Stimulated activated naive CD8-positive, alpha-beta T cell treated with anti-CD3 and anti-CD28 coated beads, Interleukin-15, Interleukin-2, amounts not matched to agents 100 U/mL and 50 U/mL, for 24 hours (primary cell): ENCODE measurements at places on chromosomes 16 and 17.

DNA sequence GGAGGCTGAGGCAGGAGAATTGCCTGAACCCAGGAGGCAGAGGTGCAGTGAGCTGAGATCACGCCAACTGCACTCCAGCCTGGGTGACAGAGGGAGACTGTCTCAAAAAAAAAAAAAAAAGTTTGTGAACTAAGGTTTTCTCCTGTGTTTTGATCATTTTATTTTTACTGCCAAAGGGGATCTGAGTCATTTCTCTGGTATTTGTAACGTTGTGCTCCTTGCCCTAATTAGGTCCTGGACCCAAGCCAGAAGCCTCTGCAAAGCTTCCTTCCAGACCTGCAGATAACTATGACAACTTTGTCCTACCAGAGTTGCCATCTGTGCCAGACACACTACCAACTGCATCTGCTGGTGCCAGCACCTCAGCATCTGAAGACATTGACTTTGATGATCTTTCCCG, 32.1 kb downstream of the IST1 start:
- DNase-seq: no peak

DNA sequence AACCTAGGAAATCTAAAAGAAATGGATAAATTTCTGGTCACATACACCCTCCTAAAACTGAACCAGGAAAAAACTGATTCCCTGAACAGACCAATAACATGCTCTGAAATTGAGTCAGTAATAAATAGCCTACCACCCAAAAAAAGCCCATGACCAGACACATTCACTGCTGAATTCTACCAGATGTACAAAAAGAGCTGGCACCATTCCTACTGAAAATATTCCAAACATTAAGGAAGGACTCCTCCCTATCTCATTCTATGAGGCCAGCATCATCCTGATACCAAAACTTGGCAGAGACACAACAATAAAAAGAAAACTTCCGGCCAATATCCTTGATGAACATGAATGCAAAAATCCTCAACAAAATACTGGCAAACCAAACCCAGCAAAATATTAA, 52.9 kb downstream of the TTC19 start:
- no peak for DNase-seq

DNA sequence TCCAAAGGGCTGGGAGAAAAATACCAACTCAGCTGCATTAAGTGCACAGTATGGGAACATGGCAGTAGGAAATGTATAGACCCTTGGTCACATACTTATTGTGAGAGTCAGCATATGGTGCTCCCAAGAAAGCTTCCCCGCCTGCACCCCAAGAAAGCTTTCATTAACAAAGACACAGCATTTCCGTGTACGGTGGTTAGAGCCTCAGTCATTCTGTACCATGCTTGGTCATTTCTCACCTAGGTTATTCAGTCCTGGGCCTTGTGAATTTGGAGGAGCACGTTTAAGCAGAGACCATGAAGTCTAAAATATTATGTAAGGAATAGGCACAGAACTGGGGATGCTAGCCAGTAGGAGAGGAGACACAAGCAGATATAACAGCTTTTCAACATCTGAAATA, 56.1 kb downstream of the ESRP2 start:
- no peak for DNase-seq

DNA sequence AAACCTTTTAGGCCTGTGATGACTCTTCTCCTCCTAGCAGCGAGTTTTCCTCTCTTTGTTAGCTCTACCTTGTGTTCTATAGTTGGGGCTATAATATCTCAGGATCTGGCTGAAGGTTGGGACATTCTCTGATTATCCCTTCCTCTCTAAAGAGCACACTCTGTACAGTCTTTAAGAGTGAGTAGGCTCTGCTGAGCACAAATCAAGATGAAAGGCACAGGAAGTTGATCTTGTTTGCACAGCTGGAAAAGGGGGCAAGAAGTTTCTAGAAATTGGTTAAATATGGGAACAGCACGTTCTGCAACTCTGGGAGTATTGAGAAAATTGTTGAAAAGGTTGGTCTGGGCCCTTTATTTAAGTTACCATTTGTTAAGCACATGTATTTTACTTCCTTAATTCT, 240.9 kb downstream of the CDH11 start:
- no peak for DNase-seq

- DNase-seq: no peak
Observed at GRCh38 chr16:75342308-75342811, 90.9 kb upstream of the BCAR1 start.

- DNase-seq: no peak
Observed at GRCh38 chr16:76639685-76640289, 362.6 kb downstream of the CNTNAP4 start.

DNA sequence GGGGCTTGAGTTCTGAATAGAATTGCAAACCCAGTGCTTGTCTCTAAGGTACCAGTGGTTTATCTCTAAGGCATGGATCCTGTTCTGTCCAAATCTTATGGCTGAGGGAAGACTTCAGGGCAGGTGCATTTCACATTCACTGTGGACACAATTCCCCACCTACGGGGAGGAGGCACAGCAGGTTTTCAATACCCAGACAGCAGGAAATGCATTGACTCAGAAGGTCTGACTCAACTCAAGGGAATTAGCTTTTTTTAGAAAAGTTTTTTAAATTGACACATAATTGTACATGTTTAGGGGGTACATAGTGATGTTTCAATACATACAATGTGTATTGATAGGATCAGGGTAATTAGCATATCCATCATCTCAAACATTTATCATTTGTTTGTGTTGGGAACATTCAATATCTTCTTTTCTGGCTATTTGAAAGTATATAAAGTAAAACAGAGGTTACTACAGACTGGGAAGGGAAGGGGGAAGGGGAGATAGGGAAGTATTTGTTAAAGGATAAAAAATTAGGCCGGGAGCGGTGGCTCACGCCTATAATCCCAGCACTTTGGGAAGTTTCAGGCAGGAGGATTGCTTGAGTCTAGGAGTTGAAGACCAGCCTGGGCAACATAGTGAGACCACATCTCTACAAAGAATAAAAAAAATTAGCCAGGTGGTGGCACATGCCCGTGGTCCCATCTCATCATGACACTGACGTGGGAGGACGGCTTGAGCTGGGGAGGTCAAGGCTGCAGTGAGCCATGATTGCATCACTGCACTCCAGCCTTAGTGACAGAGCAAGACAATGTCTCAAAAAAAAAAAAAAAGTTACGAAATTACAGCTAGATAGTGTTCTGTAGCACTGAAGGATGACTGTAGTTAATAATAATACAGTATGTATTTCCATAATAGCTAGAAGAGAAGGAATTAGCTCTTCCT, 54.9 kb downstream of the RGS9 start:
- peak; percentile 24 for DNase-seq

GRCh38 chr16:66008136-66008535, 358.4 kb upstream of the CDH5 start:
- no peak for DNase-seq

GRCh38 chr16:30354423-30355143, 525 bp downstream of the CD2BP2 start:
- no peak for DNase-seq

DNA sequence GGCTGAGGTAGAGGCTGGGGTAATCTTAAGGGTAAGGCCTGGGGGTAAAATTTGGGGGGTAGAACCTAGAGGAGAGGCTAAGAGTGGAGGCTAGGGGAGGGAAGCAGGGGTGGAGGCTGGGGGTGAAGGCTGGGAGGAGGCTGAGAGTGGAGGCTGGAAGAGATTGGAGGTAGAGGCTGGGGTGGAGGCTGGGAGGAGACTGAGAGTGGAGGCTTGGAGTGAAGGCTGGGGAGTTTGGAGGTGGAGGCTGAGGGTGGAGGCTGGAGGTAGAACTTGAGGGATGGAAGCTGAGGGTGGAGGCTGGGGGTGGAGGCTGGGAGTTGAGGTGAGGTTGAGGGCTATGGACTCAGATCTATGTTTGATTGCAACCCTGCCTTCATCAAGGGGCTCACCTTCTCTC, 333.6 kb downstream of the C16orf95 start:
- DNase-seq: no peak

DNA sequence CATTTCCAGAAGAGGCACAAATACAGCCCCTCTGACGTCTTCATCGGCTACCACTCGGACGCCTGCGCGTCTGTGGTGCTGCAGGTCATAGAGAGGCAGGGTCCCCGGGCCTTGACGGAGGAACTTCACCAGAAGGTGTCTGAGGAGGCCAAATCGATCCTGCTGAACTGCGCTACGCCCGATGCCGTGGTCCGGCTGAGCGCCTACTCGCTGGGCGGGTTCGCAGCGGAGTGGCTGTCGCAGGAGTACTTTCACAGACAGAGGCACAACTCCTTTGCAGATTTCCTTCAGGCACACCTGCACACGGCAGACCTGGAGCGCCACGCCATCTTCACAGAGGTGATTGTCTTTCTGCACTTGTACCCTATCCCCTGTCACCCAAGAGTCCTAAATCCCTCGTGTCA, 67.0 kb upstream of the ENDOV start:
- no peak for DNase-seq

DNA sequence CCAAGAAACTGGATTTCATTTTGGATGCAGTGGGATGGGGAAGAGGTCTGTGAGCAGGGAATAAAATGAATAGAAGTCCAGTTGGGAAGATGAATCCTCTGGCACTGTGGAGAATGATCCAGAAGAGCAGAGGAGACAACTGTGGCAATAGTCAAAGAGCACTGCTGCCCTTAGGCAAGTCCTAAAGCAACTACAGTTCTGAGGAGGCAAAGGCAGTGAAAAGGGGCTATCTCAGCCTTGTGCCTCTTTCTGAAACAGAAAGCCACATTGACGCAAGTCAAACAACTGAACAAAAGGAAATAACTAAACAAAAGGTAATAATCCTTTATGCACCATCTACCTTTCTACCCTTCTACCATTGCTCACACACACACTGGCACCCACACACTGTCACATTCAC, 238.0 kb upstream of the AXIN2 start:
- DNase-seq: no peak

GRCh38 chr16:31221357-31222160, 4.6 kb upstream of the PYDC1 start:
- no peak for DNase-seq

DNA sequence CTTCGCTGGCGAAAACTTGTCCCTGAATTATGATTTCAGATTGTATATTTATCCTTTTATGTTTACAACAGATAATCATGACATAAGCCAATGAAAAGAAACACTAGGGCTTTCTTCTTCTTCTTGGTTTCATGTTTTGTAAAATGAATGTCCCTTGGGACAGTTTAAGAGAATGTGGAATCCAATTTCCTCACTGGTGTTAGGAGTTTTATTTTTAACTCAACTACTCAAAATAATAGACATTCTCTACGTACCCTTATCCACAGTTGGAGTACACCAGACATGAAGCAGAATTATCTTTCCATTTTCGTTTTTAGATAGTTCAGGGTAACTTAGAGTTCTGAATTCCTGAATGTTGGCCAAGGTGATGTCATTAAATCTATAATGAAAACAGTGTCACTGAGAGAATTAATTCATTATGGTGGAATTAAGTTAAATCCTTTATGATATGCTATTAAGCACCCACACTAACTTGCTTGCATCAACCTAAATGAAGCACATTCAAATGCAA, 43.4 kb downstream of the IRX6 start:
- DNase-seq: no peak

GRCh38 chr16:1944612-1945199, 1.7 kb upstream of the MSRB1 start:
- DNase-seq: no peak

- DNase-seq: no peak
Observed at GRCh38 chr16:4583906-4584305, 27.8 kb downstream of the C16orf96 start.

DNA sequence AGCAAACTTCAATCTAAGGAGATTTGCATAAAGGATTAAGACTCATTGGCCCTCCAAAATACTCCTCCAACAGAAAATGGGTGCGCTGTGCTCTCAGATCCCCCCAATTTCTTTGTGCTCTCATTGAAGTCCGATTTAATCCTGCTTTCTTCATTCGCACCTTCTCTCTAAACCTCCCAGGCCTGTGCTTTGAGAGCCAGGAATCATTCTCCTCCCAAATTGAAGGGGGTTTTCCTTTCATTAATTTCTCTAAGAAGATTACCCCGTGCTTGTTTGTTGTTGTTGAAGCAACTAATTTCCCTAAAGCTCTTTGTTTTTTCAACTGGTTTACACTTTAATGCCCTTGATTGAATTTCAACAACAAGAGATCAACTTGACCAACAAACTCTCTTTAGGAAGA, 304.2 kb upstream of the IRX3 start:
- no peak for DNase-seq

DNA sequence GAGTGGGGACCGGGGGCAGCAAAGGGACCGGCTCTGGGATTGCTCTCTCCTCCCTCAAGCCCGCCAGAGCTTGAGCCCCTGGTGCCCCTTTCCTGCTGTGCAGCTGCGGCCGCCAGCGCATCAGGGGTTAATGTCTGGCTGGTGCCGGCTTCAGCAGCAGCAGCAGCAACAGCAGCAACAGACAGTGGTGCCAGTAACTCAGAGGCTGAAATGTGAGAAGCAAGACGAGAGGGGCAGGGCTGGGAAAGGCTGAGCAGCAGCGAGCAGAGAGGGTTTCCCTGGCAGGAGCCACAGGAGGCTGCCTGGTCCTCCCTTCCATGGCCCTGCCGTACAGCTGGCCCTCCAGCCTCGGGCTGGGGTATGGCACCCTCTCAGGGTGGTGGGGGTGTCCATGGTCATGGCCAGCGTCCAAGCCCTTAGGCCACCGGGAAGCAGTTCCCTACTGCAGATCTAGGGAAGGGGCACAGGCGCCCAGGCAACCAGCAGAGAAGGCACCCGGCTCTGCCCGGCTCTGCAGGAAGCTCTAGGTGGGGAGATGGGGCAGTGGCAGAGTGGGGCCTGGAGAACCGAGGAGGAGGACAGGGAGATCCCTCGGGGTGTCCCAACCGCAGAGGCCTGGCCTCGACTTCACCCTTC, 21.1 kb upstream of the TFAP4 start:
- DNase-seq: no peak

- no peak for DNase-seq
Observed at GRCh38 chr16:79658301-79659033, 57.9 kb upstream of the MAF start.

- DNase-seq: peak; percentile 89
Observed at GRCh38 chr17:81094509-81095382, 59.8 kb downstream of the BAIAP2 start.

DNA sequence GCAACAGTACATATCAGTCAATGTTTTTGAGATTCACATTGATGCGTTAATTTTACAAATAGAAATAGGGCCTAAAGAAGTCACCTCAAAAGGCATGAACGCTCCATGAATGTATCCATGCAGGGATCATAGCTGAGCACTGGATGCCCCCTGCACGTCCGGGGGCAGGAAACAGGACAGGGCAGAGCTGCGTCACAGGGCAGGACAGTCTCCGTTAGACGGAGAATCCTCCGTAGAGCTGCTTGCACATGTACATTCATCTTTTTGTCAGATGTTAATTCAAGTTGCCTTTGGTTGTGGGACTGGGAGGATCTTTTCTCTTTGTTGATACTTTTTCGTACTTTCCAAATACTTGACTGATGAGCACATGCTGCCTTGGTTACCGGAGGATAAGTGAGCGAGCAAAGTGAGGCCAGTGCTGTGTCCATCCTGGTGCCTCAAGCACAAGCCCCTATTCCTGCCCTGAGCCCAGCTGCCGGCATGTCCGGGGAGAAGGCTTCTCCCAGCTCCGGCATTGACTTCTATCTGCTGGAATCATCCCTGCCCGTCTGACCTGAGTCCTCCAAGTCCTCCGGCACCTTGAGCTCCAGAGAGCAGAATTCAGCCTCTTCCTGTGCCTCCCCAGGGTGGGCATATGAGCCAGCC, 15.0 kb downstream of the GAA start:
- DNase-seq: no peak

GRCh38 chr17:65355246-65355645, 206.2 kb downstream of the AXIN2 start:
- no peak for DNase-seq

GRCh38 chr16:57530104-57530521, 6.3 kb downstream of the CCDC102A start:
- DNase-seq: peak; percentile 75
